ENCODE measurements at places on chromosomes 6 and 20.

DNA sequence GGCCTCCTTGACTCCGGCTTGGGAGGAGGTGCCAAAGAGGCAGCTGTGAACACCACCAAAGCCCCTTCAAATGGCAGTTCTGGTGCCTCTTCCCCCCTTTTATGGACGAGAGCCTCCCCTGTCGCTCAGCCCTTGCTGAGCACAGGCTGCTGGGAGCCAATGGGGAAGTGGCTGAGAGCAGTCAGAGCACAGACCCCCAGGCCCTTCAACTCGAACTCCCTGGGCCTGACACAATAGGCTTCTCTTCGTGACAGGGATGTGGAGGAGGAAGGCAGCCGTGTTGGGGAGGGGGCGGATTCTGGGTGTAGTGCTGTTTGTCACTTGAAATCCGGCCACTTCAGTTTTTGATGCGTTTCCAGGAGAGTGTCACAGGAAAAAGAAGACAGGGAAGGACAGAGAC is at the start of gene PDYN:
Gene PDYN, minus strand, starts transcription at position 73 of the 400 bp plus-strand sequence. CDS start 10,974 bp downstream, outside the sequence.
- no peak for DNase-seq

GRCh38 chr6:87540539-87540938 is 49.2 kb downstream of the RARS2 start:
- DNase-seq: no peak

GRCh38 chr6:142518126-142518525 is 216.3 kb downstream of the ADGRG6 start:
- no peak for DNase-seq

DNA sequence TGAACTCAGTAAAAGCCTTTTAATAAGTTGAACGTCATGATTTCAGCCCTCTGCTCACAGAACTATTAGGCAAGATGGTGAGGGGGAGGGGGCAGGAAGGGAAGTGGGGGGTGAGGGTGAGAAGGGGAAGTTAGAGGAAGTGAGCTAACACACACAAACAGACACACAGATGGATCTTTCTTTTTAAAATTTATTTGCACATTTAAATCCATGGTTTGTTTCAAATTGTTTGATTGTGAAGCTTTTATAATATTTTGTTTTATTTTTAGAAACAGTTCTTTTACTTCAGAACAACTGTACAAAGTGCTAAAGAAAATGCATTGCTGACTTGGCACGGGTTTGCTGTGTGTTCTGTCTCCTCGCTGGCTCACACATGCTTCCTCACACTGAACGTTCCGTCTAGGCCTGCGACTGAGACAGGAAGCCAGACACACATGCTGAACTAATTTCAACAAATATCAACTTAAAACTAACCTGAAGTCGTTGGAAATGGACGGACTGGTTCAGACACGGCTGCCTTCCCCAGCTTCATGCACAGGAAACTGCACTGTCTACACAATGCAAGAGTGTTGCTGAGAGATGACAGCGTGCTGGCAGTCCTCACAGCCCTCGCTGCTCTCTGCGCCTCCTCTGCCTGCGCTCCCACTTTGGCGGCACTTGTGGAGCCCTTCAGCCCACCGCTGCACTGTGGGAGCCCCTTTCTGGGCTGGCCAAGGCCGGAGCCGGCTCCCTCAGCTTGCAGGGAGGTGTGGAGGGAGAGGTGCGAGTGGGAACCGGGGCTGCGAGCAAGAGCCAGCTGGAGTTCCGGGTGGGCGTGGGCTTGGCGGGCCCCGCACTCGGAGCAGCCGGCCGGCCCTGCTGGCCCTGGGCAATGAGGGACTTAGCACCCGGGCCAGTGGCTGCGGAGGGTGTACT is 8.1 kb upstream of the ZBP1 start:
- peak; percentile 70 for DNase-seq

Measured in heart left ventricle (tissue), 16 donors.